ENCODE measurements at places on chromosomes 11 and 22.

DNA sequence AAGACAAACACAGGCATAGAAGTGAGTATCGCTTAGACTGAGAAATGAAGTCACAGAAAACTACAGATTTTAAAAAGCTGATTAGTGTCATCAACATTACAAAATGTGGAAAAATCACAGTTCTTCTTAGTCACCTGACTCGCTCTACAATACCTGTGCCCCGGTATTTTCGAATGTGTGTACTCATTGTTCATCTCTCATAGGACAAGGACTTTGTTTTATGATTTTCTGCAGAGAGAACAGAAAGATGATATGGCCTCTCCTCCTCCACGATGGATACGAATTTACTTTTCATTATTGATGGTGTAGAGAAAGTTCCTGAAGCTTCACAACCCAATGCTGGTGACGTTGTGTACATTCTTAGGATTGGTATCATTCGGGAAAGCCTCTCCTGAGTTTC lies 29.4 kb upstream of the GAL start:
- no peak for DNase-seq

DNA sequence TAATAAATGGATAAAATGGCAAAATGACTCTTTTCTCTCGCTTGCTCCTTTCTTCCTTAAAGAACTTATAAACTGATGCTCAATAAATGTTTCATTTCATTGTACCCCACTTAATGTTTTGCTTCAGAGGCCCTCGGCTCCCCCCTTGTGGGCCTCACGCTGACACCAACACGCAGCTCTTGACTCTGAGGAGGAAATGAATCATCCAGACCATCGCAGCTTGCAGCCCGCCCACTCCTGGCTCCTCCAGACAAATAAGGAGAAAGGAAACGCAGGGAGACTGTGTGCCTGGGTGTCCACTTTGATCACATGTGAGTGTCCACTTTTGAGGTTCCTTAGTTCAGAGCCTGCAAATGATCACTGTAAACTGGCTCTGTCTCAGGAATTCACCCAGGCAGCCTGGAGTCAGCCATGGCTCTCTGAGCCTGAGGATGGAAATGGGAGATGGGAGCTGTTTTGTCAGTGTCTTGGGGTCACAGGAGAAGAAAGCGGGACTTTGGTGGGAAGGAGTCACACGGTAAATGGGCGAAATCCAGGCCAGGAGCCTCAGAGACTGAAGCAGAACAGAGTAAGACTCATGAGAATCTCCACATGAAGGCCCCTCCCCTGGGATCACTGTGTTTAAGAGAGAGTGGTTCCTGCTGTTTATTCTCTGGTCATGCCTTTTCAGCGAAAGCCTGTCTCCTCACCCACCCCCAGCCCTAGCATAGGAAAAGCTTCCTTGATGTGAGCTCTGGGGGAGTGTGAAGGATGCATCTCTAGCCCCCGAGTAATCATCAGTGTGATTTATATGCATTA lies 96.5 kb downstream of the CWC15 start:
- DNase-seq: peak; percentile 50

GRCh38 chr11:19187114-19187832 lies 14.5 kb downstream of the CSRP3 start:
- DNase-seq: no peak

- no peak for DNase-seq
Measured at GRCh38 chr11:20729597-20730105, 60.3 kb downstream of the NELL1 start.

Data from stimulated activated CD8-positive, alpha-beta memory T cell treated with anti-CD3 and anti-CD28 coated beads, Interleukin-2, amount 100 ng/mL, for 48 hours (primary cell).